ENCODE measurements at places on chromosomes 3 and 15.

DNA sequence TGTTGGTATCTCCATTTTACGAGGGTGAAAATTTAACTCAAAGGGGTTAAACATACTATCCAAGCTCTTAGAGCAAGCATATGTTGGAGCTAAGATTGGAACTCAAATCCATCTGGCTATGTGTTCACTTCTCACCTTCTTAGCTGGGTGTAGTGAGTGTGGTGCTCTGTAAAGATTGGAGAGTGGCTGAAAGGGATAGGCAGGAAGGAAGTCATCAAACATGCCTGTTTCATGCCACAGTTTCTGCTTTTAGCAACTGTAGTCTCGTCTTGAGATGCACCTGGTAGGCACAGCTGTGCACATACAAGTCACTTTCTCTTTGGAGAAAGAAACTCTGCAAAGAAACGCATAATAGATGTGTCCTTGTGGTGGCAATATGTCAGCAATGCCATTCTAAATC lies 189.1 kb upstream of the MDFIC2 start:
- DNase-seq, result no peak

DNA sequence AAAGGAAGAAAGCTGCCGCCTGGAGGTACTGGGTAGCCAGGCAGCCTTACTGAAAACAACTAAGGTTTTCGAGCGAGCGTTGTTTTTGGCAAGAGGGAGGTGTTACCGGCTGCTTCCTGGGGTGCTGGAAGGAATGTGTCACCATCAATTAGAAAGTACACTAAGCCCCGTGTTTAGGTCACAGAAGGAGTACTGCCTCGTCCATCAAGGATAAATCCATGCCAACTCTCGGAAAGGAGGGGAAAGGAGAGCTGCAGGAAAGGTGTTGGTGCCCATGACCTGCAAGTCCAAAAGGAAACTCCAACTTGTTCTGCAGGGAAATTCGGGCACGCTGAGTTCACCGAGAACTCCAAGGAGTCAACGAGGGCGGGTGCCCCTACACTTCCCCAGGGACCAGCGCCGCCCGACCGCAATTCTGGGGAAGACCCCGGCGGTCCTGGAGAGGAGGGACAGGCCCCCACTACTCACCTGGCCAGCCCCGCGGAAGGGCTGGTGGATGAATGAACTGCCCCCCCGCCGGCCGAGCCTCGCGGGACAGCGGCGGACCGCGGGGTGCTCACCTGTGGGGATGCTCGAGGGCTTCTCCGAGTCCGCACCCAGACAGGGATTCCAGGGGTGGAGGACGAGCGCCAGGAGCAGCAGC lies 542 bp downstream of the PLOD2 start:
- DNase-seq, result no peak

GRCh38 chr3:122794779-122795673 lies at the start of gene SLC49A4:
TSS of gene SLC49A4 (plus strand) at chr3:122795069. CDS start at chr3:122795193, 124 bp downstream.
- peak; percentile 52 for DNase-seq

DNA sequence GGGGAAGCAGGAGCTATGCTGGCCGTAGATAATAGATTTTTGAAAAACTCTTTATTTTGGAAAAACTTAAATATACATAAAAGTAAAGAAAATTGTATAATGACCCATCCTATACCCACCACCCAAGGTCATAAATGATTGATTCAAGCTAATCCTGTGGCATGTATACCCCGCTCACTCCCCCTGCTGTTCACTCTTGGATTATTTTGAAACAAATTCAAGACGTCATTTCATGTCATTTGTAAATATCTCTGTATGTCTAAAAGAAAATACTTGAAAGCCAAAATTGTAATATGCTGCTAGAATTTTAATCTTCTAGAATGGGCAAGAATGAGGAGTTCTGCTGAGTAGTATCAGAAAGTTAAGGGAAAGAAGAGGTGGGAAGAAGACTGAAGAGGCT lies 241.7 kb downstream of the FEZF2 start:
- DNase-seq, result no peak

DNA sequence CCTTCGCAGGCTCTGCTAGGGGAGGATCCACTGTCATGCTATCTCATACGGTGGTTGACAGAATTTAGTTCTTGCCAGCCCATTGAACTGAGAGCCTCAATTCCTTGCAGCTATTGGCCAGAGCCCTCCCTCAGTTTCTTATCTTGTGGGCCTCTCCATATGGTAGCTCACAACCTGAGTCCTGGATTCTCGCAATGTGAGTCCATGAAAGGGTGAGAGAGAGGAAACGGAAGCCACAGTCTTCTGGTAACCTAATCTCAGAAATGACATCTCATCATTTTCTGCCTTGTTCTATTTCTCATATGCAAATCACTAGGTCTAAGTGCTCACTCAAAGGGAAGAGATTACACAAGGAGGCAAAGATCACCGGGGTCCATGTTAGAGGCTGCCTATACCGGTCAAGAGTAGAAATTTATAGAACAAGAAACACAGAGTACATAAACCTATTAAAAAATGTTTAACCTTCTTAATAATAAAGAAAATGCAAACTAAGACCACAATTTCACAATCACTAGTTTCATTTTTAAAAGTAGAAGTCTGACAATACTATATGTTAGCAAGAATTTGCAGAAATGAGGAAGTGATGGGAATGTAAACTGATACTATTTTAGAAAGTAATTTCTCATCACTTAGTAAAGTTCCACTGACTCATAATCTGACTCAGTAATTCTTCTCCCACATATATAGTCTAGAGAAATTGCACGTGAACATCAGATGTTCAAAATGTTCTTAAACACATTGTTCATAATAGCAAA lies 378.4 kb upstream of the AGTR1 start:
- no peak for DNase-seq

DNA sequence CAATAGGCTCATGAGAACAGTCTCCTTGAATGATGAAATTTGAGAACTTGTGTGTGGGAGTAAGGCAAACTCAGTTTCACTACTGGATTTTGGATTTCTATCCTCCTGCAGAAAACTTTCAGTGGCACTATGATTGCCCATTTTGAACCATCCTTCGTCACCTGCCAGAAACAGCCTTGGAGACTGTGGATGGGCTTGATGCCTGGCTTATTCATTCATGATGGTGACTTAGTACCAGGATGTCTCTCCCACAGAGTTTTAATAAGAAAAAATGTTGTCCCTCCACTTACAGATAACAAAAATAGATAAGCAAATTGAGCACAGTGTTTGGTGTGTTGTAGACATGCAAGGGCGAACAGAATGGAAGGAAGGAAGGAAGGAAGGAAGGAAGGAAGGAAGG lies 53.5 kb upstream of the CPNE4 start:
- DNase-seq, result no peak

DNA sequence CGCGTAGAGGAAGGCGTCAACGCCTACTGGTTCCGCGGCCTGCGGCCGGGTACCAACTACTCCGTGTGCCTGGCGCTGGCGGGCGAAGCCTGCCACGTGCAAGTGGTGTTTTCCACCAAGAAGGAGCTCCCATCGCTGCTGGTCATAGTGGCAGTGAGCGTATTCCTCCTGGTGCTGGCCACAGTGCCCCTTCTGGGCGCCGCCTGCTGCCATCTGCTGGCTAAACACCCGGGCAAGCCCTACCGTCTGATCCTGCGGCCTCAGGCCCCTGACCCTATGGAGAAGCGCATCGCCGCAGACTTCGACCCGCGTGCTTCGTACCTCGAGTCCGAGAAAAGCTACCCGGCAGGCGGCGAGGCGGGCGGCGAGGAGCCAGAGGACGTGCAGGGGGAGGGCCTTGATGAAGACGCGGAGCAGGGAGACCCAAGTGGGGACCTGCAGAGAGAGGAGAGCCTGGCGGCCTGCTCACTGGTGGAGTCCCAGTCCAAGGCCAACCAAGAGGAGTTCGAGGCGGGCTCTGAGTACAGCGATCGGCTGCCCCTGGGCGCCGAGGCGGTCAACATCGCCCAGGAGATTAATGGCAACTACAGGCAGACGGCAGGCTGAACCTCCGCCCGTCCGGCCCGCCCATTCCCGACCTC lies 4.1 kb downstream of the ISLR2 start:
- no peak for DNase-seq

DNA sequence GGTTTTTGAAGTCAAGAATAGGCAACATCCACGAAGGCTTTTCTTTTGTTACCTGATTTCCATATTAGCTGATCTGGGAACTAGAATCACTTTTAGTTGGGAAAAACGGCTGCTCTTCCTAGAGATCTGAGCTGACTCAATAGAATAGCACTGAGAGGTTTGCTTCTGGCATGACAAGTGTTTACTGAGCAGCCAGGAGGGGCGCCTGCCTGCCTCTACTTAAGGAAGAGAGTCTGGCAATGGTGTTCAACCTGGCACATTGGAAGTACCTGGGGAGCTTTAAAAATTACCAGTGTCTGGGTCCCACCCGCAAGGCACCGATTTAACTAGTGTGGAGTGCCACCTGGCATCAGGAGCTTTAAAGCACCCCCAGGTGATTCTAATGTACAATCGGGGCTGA lies 34.4 kb downstream of the FAM43A start:
- DNase-seq, result no peak

DNA sequence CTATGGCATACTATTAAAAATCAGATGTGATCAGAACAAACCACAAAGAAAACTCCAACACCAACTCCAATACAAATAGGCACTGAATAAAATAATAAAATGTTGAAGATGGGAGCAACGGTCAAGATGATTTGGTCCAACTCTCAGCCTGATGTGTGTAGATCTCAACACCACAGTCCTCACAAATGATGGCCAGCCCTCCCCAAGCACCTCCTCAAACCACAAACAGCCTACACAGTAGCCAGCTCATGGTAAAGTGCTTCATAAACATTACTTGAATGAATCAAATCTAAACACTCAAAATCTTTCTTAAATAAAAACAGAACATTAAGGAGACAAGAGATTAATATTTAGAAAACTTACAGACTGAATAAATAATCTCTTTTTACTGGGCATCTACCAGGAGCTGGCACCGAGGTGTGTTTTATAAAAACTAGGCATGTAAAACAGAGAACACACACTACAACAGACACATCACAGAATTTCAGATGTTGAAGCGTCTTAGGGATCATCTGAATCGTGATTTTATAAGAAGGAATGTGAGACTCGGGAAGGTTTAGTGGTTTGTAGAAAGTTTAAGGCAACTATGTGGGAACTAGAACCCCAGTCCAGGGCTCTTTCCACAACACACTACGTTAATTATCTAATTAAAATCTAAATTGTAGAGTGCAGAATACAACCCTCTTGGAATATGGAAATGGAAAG lies 102.4 kb downstream of the MYLK start:
- no peak for DNase-seq

Measured in activated CD4-positive, alpha-beta T cell treated with anti-CD3 and anti-CD28 coated beads, Interleukin-2, amount 50 U/mL, for 1 hour (primary cell).